ENCODE measurements at places on chromosomes 3 and 15.

DNA sequence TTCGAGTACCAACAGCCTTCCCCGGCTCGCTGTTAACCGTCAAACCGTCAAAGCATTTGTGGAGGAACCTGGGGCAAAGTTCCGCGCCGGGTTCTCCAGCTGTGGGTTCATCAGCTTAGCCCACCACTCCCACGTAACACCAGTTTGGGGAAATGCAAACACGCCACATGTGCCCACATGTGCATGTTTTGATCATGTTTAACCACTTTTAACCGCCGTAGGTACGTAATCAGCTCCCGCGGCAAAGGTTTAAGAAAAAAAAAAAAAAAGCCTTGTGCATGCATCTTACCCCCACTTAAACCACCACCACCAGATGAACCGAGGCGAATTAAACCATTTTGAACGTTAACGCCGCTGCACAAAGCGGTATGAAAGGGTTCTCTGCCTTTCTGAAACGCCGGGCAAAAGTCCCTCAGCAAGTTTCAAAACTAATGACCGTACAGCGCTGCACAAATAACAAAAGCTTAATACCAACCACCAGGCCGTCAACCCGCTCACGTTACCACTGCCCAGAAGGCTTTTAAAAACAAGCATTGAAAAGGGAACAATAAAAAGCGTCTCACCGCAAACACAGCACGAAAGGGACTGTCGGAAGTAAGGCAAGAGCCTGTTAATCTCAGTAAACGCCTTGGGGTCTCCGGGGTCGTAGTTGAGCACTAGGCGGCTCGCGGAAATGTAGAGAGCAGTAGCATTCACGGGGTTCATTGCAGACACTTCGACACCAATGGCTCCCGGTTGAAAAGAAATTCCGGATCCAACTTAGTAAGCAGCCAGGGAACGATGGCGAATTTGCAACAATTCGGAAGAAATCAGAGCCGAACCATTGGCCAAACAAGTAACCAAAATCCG is 1.5 kb downstream of the MSL2 start:
- no peaks in the 10 kb centered on the region for H3K4me1 ChIP-seq
- H3K4me3 ChIP-seq = peak overlapping the region; percentile 76
- no peak for DNase-seq
- H3K27me3 ChIP-seq = no peaks in the 10 kb centered on the region
- no peaks in the 10 kb centered on the region for H3K36me3 ChIP-seq

- H3K27me3 ChIP-seq = no peaks in the 10 kb centered on the region
- peaks cover 5% of the 10 kb centered on the region for H3K36me3 ChIP-seq
- no peak overlapping the region for H3K4me3 ChIP-seq
- H3K27ac ChIP-seq = no peak overlapping the region
Observed at GRCh38 chr3:63951492-63952247, 39.5 kb upstream of the SCAANT1 start.

- no peaks in the 10 kb centered on the region for H3K36me3 ChIP-seq
- no peak for DNase-seq
- no peak overlapping the region for H3K27ac ChIP-seq
- no peaks in the 10 kb centered on the region for H3K27me3 ChIP-seq
Observed at GRCh38 chr3:115958526-115958925, 335.2 kb downstream of the GAP43 start.

- DNase-seq = no peak
- no peak overlapping the region for H3K27ac ChIP-seq
- H3K36me3 ChIP-seq = no peaks in the 10 kb centered on the region
- no peaks in the 10 kb centered on the region for H3K4me1 ChIP-seq
Observed at GRCh38 chr15:57395292-57395691, 19.0 kb downstream of the CGNL1 start.

- no peaks in the 10 kb centered on the region for H3K4me1 ChIP-seq
- H3K27me3 ChIP-seq = no peaks in the 10 kb centered on the region
- no peak overlapping the region for H3K4me3 ChIP-seq
- H3K27ac ChIP-seq = no peak overlapping the region
- no peaks in the 10 kb centered on the region for H3K36me3 ChIP-seq
Observed at GRCh38 chr3:22979581-22979980, 223.5 kb upstream of the UBE2E2 start.

DNA sequence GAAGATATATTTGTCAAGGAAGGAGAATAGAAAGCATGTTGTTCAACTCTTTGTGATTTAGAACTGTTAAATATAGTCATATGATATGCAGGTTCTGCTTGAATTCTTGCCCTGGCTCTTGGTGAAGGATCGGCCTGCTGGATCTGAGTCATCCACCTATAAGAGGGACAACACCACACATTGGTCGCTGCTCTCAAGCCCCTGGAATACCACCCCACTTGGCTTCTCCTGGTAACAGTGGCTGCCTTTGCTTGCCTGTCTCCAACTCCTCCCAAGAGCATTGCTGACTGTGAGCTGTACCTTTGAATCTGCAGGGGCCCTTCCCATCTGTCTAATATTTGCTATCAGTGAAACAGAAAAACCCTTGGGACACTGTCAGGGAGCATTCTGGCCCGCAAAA is 78.9 kb upstream of the DGKG start:
- peak overlapping the region; percentile 35 for H3K27ac ChIP-seq
- no peaks in the 10 kb centered on the region for H3K36me3 ChIP-seq
- H3K4me1 ChIP-seq = no peaks in the 10 kb centered on the region
- no peaks in the 10 kb centered on the region for H3K27me3 ChIP-seq

GRCh38 chr15:49706805-49707204 is 86.0 kb downstream of the DTWD1 start:
- no peak overlapping the region for H3K27ac ChIP-seq
- H3K36me3 ChIP-seq = no peaks in the 10 kb centered on the region
- DNase-seq = no peak
- H3K4me3 ChIP-seq = no peak overlapping the region

DNA sequence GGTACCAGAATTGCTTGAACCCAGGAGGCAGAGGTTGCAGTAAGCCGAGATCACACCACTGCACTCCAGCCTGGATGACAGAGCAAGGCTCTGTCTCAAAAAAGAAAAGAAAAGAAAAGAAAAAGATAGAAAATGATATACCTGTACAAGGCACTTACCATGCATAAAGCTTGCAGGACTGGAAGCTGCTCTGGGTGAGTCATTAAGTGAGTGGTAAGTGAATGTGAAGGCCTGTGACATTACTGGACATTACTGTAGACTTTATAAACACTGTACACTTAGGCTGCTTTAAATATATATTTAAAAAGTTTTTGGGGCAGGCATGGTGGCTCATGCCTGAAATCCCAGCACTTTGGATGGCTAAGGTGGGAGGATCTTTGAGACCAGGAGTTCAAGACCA is 99.2 kb downstream of the SLMAP start:
- no peaks in the 10 kb centered on the region for H3K27me3 ChIP-seq
- H3K27ac ChIP-seq = no peak overlapping the region
- no peaks in the 10 kb centered on the region for H3K4me1 ChIP-seq
- H3K4me3 ChIP-seq = no peak overlapping the region

DNA sequence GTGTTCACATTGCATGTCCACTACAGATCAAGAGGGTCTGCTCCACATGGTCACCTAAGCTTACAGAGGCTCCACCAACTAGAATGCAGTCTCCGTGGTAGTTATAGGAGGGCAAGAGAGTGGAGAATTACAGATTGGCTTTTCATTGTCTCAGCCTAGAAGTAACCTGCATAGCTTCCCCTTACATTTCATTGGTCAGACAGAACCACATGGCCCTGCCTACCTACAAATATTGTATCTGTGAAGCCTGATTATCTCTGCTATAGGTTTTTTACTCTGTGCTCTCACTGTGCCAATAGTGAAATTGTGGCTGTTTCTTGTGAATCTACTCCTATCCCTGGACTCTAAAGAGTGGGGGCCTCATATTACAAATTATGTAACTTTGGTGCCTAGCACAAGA is 2.5 kb upstream of the TLNRD1 start:
- peak overlapping the region; percentile 5 for H3K27ac ChIP-seq
- DNase-seq = no peak

DNA sequence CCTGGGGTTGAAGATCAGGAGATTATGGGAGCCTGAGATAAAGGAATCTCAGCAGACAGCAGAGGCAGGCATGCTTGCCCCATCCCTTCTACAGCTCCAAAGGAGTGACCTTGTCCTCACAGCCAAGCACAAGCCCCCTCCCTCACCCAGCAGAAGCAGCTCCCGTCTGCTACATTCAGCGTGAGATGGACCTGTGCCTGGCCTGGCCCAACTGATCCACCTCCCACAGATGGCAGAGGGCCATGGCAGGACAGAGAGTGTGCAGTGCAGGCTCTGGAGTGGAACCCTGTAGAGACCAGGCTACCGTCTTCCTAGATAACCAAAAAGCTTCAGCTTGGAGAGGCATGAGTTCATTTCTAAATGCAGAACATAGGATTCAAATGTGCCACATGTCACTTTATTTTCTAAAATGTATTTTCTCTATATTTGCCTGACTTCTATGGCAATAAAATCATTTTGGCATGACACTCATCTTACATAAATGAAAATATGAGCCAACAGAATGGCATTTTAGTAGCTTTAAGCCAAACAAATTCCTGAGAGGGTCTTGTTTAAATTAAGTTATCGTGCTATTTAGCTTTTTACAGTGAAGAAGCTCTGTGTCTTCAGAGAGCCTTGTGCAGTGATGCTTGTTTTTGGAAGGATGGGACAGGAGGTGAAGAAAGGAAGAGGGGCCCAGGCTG is 43.7 kb downstream of the SLC12A8 start:
- no peaks in the 10 kb centered on the region for H3K36me3 ChIP-seq
- no peak overlapping the region for H3K4me3 ChIP-seq
- no peaks in the 10 kb centered on the region for H3K27me3 ChIP-seq
- DNase-seq = no peak

DNA sequence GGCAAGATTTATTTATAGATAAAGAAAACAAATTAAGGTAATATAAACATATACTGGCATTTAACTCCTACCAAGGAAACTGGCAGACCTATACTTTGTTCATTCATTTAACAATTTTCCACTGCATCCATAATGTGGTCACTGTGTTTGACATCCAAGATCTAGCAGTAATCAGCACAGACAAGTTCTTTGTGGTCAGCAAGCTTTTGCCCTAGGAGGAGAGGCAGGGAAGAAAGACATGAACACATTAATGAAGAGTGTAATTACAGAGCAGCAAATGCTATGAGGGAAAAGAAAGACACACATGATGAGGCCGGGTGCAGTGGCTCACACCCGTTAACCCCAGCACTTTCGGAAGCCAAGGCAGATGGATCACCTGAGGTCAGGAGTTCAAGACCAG is 34.4 kb downstream of the SUCLG2 start:
- H3K36me3 ChIP-seq = peaks cover 20% of the 10 kb centered on the region
- no peak for DNase-seq
- no peaks in the 10 kb centered on the region for H3K27me3 ChIP-seq
- no peak overlapping the region for H3K4me3 ChIP-seq
- no peaks in the 10 kb centered on the region for H3K4me1 ChIP-seq

- no peaks in the 10 kb centered on the region for H3K27me3 ChIP-seq
- no peaks in the 10 kb centered on the region for H3K4me1 ChIP-seq
- no peak overlapping the region for H3K27ac ChIP-seq
- no peak for DNase-seq
Observed at GRCh38 chr3:124097362-124098131, 105.6 kb upstream of the ROPN1 start.

DNA sequence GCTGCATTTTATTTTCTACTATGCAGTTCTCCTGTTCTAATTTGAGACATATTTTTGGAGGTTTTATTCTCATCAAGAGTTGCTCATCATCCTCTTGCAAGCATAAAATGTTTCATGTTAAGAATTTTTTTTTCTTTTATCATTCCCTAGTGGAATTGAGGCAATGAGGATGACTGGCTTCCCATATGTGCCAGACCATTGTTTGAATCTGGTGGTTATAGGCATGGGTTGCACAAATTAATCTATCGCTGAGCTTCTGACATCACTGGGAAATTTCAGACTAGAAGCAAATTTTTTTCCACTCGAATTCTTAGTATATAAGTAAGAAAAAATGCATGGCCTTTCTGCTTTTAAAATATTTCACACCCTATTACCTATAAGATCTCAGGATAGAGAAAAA is 279.1 kb upstream of the PLSCR5 start:
- H3K27me3 ChIP-seq = no peaks in the 10 kb centered on the region
- no peaks in the 10 kb centered on the region for H3K4me1 ChIP-seq
- H3K4me3 ChIP-seq = no peak overlapping the region
- H3K27ac ChIP-seq = no peak overlapping the region

DNA sequence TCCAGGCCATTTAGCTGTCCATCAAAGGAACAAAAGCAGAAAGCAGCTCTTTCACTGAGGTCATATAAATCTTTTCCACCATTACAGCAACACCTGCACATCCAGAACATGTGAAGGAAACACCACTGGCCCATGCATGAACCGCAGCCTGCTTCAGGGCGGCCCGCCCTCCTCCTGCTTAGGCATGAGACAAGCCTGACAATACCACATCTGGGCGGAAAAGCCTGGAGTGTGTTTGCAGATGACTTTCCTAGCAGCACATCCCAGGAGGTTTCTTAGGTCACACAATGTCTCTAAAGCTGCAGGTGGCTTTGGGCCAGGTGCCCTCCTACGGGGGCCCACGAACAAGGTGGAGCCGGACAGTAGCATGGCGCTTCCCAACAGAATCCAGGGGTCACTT is 19.6 kb downstream of the CYFIP1 start:
- no peaks in the 10 kb centered on the region for H3K36me3 ChIP-seq
- H3K27me3 ChIP-seq = no peaks in the 10 kb centered on the region
- DNase-seq = no peak
- H3K4me1 ChIP-seq = no peaks in the 10 kb centered on the region

- peak overlapping the region; percentile 40 for H3K27ac ChIP-seq
- H3K4me1 ChIP-seq = no peaks in the 10 kb centered on the region
- no peaks in the 10 kb centered on the region for H3K27me3 ChIP-seq
- no peaks in the 10 kb centered on the region for H3K36me3 ChIP-seq
Observed at GRCh38 chr3:105365391-105366325, 1.1 kb upstream of the ALCAM start.

DNA sequence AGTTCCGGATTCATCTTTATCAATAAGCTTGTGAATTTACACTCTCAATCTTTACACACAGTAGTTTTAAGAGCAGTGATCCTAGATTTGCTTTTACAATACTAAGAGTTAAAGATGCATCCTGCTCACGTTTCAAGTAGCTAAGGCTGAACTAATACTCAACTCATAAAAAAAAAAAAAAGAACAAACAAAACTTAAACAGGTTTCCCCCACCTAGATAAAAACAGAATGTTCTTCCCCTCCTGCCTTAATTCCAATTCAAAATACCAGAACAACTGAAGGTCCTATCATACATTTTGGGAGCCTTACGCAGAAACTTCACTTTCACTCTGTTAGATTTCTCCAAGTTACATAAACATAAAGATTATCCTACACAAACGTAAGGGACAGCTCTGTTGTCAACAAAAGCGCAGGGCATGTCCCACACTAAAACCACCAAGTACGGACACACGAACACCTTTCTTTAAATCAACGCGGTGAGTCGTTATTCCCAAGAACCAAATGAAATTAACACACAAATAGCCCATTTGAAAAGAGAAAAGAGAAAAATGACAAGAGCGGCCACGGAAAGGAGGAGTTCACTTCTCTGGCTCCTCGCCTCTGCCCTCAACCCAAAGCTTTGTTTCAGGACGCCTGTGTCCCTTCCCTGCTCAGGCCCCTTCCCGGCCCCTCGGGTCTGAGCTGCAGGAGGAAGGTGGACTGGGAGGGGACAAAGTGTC is 941 bp downstream of the CBLB start:
- no peaks in the 10 kb centered on the region for H3K36me3 ChIP-seq
- H3K27me3 ChIP-seq = no peaks in the 10 kb centered on the region
- H3K27ac ChIP-seq = peak overlapping the region; percentile 100
- H3K4me1 ChIP-seq = no peaks in the 10 kb centered on the region
- DNase-seq = no peak
- H3K4me3 ChIP-seq = peak overlapping the region; percentile 85

Measured in right atrium auricular region (tissue), 2 donors.